B cell (primary cell): ENCODE measurements at places on chromosomes 16 and 17.

DNA sequence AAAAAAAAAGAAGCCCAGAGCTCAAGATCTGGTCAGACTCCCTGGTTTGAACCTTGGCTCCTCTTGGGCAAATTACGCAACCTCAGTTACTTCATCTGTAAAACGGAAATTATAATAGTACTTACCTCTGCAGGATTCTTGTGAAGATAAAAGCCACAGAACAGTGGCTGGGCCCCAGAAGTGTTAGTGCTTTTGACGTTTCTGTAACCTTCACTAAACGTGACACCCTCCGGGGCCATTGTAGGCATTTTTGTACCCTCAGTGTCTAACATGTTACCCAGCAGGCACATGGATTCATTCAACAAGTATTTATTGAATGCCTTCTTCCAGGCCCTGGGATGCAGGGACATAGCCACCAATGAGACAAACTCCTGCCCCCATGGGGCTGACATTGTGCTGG lies 58.0 kb downstream of the PITPNC1 start:
- DNase-seq = no peak

GRCh38 chr17:51778842-51779241 lies 379.7 kb downstream of the CA10 start:
- no peak for DNase-seq

- peak; percentile 86 for DNase-seq
Observed at GRCh38 chr17:47229535-47230443, 20.6 kb downstream of the MYL4 start.

- DNase-seq = peak; percentile 76
Observed at GRCh38 chr17:57284984-57285646, 28.8 kb downstream of the MSI2 start.

DNA sequence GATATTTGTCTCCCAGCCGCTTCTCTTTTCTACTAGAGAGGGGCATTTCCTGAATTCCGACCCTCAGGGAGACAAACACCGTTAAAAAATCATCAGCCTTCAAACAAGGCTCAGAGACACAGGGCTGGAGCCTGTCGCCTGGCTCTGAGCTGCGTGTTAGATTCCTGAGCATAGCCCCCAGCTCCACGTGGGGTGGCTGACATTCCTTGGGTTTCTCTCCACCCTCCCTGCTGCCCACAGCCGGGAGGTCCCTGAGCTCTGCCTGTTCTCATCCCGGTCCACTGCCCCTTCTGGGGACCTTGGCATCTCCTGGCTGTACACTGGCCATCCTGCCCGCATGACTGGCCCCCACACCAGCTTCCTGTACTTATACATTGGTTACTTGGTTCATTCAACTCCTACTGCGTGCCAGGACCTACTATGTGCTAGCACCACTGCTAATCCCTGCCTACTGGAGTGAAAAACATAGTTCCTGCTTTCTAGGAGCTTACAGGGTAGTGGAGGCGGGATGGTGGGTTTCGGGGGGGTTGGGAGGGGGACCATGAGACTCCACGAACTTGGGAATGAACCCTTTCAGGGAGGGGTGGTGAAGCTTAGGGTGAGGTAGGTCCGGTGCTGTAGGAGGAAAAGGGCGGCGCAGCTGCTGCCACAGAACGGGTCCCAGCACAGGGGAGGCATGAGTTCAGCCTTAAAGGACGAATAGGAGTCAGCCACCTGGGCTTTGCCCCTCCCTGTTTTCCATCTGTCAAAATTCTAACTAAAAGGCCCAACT lies 52.1 kb upstream of the TMEM132E start:
- DNase-seq = no peak

DNA sequence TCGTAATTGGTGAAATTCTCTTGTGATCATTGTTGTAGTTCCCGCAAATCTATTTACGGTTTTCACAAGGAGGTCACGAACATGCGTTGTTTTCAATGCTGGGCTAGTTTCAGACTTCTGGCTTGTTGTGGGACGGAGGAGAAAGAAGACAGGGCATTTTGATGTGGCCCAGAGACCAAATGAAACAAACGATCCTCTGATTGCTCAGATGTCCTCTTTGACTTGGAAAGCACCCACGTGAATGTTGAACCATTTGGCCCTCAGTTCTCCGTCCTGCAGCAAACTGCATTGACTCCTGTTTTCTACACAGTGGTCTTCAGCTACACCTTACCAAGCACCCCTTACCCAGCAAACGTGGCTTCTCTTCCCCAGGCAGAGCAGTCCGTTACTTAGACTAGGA lies 391.0 kb downstream of the WWOX start:
- no peak for DNase-seq

DNA sequence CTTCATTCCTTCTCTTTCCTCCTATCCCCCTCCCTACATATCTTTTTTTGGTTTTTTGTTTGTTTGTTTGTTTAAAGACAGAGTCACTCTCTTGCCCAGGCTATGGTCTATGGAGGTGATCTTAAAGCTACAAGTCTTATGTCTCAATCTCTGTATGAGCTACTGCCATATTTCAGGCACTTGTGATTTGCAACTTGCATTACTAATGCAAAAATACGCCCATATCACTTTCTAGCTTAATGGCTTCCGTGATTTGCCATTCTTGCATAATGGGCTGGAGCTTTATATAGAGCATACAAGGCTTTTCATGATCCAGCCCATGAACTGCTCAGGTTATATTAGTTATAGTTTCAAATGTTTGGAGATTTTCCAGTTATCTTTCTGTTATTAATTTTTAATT lies 7.5 kb downstream of the CFAP97D1 start:
- no peak for DNase-seq
